GM23338 (cell line): ENCODE measurements at places on chromosomes 12 and 14. TPM values are rescaled to one million over a fixed set of nuclear protein-coding genes. Genes with fewer than 3 reads are reported as not detected.
A peak's percentile ranks its signal among the peaks of the same experiment; 100 is the strongest.

DNA sequence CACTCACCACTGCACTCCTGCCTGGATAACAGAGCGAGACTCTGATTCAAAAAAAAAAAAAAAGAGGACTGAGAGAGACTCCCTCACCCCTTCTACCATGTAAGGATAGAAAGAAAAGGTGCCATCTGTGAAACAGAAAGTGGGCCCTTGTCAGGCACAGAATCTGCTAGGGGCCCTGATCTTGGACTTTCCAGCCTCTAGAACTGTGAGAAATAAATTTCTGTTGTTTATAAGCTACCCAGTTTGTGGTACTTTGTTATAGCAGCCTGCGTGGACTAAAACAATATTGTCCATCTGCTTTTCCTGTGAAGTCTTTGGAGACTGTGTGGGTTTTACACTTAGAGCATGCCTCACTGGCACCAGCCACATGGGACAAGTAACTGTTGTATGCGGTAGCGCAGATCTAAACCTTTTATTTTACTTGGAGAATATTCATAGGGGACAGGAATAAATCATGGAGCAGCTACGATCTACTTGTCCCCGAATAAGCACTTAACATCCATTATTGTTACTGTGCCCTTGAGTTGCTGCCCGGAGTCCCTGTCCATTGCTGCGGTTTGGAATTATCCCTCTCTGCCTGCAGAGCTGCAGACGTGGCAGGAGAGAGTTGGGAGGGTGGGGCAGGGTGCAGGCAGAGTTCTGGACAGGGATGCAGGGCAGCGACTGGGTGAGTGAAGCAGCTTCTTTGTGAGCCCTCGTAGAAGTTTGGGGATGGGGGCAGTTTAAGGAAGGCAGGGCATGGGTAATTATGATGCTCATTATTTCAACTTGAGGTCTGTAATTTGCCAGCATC, 52.4 kb upstream of the STON2 start:
- H3K4me1 ChIP-seq, result peaks cover 15% of the 10 kb centered on the region; the same call in 1 of the 2 replicates
- H3K36me3 ChIP-seq, result no peaks in the 10 kb centered on the region
- no peak overlapping the region for H3K27ac ChIP-seq
- H3K27me3 ChIP-seq, result no peaks in the 10 kb centered on the region
- DNase-seq, result no peak

Gene SLC17A8
- total RNA-seq, result 0.24 TPM in 1 of 2 replicates, not detected in the other

Gene C14orf132
- 15.1 and 16.2 TPM in 2 replicates for total RNA-seq

- H3K27ac ChIP-seq, result no peak overlapping the region
- H3K4me1 ChIP-seq, result no peaks in the 10 kb centered on the region
- no peak overlapping the region for H3K4me3 ChIP-seq
- no peaks in the 10 kb centered on the region for H3K27me3 ChIP-seq
- H3K36me3 ChIP-seq, result no peaks in the 10 kb centered on the region
Observed at GRCh38 chr12:22366181-22366580, 31.7 kb upstream of the ST8SIA1 start.

Gene SPTSSA
- 22.3 and 27.5 TPM in 2 replicates for total RNA-seq

DNA sequence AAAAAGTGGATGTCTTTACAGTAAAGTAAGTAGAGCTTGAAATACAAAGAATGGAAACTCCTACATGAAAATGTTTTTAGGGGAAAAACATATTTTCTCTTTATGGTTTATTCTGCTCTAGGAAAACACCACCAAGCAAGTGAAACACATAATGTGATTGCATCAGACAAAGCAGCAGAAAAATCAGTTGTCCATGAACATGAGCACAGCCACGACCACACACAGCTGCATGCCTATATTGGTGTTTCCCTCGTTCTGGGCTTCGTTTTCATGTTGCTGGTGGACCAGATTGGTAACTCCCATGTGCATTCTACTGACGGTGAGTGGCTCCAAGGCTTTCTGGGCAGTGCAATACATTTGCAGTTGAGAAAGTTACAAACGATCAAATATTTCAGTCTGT, 42.6 kb upstream of the PLEKHD1 start:
- no peak overlapping the region for H3K27ac ChIP-seq
- H3K36me3 ChIP-seq, result no peaks in the 10 kb centered on the region
- no peaks in the 10 kb centered on the region for H3K27me3 ChIP-seq
- peaks cover 13% of the 10 kb centered on the region; the same call in 1 of the 2 replicates for H3K4me1 ChIP-seq
- DNase-seq, result no peak

- no peaks in the 10 kb centered on the region for H3K27me3 ChIP-seq
- H3K27ac ChIP-seq, result no peak overlapping the region
- H3K4me3 ChIP-seq, result no peak overlapping the region
- DNase-seq, result no peak
- H3K36me3 ChIP-seq, result no peaks in the 10 kb centered on the region
Observed at GRCh38 chr12:78018171-78018910, 187.6 kb downstream of the NAV3 start.

GRCh38 chr14:72485695-72486094, 408.2 kb downstream of the DPF3 start:
- H3K27me3 ChIP-seq, result no peaks in the 10 kb centered on the region
- no peak overlapping the region for H3K27ac ChIP-seq
- no peak for DNase-seq
- H3K4me3 ChIP-seq, result no peak overlapping the region
- no peaks in the 10 kb centered on the region for H3K4me1 ChIP-seq

- H3K4me3 ChIP-seq, result no peak overlapping the region
- no peak for DNase-seq
- H3K27me3 ChIP-seq, result no peaks in the 10 kb centered on the region
- H3K27ac ChIP-seq, result no peak overlapping the region
- peaks cover 6% of the 10 kb centered on the region for H3K4me1 ChIP-seq
- H3K36me3 ChIP-seq, result no peaks in the 10 kb centered on the region
Observed at GRCh38 chr12:68356060-68356695, 24.0 kb upstream of the MDM1 start.

DNA sequence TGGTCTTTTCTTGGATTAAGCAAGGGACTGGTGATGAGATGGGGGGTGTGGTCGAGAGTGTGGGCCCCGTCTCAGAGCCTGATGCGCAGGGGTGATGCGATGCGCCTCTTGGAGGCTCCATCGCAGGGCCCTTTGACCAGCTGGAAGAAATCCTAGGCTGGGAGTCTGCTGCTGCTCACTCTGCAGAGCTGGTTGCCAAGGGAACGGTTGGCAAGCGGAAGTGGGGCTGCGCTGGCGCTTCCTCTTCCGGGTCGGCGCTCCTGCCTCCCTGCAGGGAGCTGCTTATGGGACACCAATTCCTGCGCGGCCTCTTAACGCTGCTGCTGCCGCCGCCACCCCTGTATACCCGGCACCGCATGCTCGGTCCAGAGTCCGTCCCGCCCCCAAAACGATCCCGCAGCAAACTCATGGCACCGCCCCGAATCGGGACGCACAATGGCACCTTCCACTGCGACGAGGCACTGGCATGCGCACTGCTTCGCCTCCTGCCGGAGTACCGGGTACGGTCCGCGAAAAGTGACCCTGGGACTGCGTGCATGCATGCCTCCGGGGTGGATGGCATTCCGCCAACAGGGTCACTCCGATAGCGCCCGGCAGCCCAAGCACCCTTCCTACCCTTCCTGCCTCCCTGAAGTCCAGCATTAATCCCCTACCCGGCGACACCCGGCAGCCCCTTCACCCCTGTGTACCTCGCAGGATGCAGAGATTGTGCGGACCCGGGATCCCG, at the start of gene MYG1:
Gene MYG1, plus strand, starts transcription at position 242 of the 727 bp plus-strand sequence. Its CDS starts 43 bp downstream, at position 285.
- peak within 1 kb of the TSS; percentile 83 for H3K27ac ChIP-seq
- DNase-seq, result peak; percentile 98
- H3K36me3 ChIP-seq, result peaks cover 12% of the 10 kb centered on the region; the same call in 1 of the 2 replicates
- peaks cover 14% of the 10 kb centered on the region; the same call in 1 of the 2 replicates for H3K4me1 ChIP-seq

GRCh38 chr12:105352052-105352451, 21.6 kb downstream of the C12orf75 start:
- no peak overlapping the region for H3K27ac ChIP-seq
- peaks cover 6% of the 10 kb centered on the region; the same call in 1 of the 2 replicates for H3K4me1 ChIP-seq
- no peak overlapping the region for H3K4me3 ChIP-seq
- no peak for DNase-seq
- no peaks in the 10 kb centered on the region for H3K27me3 ChIP-seq

DNA sequence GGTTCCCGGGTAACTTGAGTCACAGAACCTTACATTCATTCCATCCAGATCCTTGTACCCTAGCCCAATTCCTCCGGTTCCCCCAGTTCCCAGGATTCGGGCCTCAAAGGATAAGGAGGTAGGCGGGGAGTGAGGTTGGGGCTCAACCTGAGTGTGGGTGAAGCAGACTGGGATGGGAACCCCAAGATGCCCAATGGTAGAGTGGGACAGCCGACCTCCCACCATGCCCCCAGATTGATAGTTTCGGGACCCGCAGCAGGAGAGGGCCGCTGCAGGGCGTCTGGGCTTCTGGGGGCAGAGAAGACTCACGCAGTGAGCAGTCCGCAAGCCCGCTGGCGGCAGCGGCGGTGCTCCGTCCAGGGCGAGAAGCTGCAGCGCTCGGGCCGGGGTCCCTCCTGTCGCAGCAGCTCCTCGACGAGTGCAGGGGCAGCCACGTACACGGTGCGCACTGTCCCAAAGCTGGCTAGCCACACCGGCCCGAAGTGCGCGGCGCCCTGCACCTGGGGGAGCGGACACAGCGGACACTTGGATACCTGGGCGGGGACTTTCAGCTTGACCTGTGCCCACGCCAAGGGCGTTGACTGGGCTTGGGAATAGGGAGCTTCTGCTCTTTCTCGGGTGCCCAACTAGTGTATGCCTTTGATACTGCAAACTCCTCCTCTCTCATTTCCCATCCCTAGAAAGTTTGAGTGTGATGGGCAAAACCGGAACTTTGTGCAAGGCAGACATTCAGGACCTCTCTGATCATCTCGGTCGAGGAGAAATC, 997 bp downstream of the CYP27B1 start:
- H3K4me3 ChIP-seq, result peak overlapping the region; percentile 83
- peak; percentile 36 for DNase-seq
- peaks cover 21% of the 10 kb centered on the region; the same call in 1 of the 2 replicates for H3K4me1 ChIP-seq
- H3K36me3 ChIP-seq, result no peaks in the 10 kb centered on the region; the same call in 1 of the 2 replicates

Gene NEK9
- 31.1 and 37.3 TPM in 2 replicates for total RNA-seq
